ENCODE measurements at places on chromosomes 2 and 18.
A peak's percentile ranks its signal among the peaks of the same experiment; 100 is the strongest.

GRCh38 chr2:137467246-137467862, 496.9 kb upstream of the HNMT start:
- peak; percentile 48 for DNase-seq

DNA sequence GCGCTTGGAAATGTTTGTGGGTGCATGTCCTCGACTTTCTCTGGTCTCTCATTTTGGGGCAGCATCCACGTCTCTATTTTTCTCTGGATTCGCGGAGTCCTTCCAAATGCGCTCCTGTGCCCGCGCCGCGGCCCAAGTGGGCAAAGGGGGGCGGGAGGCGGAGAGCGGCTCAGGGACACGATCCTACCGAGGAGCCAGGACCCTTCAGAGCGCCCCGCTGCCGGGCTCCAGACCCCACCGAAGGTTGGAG, 990 bp downstream of the EPAS1 start:
- DNase-seq: no peak

GRCh38 chr2:30231996-30232800, 864 bp downstream of the LBH start:
- peak; percentile 43 for DNase-seq

- peak; percentile 38 for DNase-seq
These were observed 73.5 kb downstream of the ZCCHC2 start for GRCh38 chr18:62596145-62597005.

- DNase-seq: no peak
These were observed 61.4 kb downstream of the DPP4 start for GRCh38 chr2:162012565-162013058.

GRCh38 chr2:110766291-110766690, 33.9 kb downstream of the ACOXL start:
- no peak for DNase-seq

- DNase-seq: no peak
These were observed 483.9 kb upstream of the ZNF804A start for GRCh38 chr2:184114439-184114838.

DNA sequence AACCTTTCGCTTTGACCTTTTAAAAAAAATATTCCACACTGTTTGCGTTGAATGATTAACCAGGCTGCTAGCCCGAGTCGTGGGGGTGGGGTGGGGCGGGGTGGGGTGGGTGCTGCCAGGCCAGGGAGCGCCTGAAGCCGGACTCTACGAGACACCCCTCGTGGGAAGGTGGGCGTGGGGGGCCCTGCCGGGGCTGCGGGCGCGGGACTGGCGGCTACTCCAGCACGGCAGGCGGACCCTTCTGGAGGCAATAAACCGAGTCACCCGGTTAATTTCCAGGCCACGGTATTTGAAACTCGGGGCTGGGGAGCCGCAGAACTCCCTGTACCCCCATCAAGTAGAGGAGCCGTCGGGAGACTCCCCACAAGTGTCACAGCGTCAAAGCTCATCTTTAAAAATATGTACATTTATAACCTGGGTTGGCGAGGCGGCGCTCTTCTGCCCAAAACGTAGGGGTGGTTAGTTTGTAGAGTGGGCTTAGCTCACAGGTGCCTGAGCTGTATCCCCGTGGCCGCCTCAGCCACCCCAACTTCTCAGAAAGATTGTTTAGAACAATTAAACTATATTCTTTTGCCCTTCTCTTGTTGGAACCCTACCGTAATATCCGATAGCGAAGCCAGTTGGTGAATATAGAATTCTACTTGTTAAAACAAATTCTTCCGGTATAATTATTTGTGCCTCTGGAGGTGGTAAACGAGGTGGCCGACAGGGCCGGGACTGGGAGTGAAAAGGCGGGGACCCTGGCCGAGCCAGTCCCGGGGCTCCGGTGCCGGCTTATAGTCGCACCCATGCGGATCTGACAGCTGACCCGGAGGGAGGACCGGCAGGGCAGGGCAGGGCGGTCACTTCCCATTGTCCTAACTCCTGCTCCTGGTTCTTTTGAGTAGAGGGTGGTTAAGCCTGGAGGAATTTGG, 1.4 kb downstream of the B3GNT2 start:
- peak; percentile 51 for DNase-seq

GRCh38 chr2:13604951-13605661, 888.4 kb downstream of the TRIB2 start:
- DNase-seq: no peak

GRCh38 chr2:15243762-15244161, 317.4 kb downstream of the NBAS start:
- no peak for DNase-seq

GRCh38 chr2:43877782-43878464, 39.2 kb downstream of the ABCG8 start:
- DNase-seq: peak; percentile 79

DNA sequence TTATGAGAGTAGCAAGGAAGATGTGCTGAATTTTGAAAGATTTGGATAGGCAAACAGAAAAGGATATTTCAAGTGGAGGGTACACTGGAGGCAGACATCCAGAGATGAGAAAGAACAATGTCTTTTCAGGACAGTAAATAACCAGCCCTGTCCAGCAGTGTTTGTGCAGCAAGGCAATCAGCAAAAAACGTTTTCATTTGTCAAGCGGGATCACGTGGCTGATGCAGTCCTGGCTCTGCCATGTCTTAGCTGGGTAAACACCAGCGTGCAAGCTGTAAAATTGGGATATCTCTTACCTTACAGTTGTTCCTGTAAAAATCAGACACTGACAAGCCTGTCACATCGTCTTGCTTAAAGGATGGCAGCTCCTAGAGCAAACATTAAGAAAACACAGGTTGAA, 67.8 kb downstream of the CWC22 start:
- DNase-seq: no peak

- DNase-seq: no peak
These were observed 122.2 kb upstream of the ITGB6 start for GRCh38 chr2:160322320-160322719.

DNA sequence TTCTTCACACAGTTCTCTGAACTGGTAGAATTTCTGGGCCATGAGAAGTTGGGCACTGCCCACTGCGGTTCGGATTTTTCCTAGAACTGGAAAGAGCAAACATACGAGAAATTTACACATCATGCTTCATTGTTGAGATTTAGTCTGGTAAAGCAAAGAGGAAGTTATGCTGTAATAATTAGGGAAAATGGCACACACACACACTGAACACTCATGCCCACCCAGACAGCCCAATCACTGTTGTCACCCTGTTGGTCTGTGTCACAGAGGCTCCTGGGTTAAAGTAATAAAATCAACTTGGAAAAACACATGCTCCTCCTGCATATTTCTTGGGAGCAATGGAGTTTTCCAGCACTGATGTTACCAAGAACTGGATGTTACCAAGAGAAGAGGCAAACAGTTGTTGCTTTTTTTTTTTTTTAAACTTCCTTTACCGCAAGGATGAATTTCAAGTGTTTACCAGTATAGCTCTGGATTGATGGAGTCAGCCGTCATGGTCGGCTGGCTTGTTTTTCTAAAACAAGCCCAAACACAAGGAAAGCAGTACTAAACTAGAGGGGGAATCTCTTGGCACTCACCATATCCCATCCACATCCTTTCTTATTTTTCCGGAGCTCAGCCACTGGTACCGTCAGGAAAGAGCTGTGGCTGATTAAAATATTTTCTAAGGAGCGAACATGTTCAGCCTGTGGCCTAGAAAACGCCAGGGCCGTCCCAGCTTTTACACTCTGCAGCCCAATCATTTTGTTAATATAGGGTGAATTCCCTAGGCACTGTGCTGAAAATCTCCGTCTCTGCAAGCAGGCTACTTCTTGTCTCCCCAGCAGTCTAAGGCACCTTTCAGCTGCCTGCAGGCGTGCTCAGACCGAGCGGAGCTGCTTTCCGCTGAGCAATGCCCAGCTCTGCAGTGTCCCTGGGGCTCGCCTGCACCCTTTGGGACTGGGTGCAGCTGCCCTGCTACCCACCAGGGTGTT, 58.9 kb downstream of the TGIF1 start:
- no peak for DNase-seq

GRCh38 chr18:22346953-22347605, 70.6 kb downstream of the CTAGE1 start:
- no peak for DNase-seq

- no peak for DNase-seq
These were observed 21.0 kb downstream of the C18orf63 start for GRCh38 chr18:74336656-74337055.

- no peak for DNase-seq
These were observed 1432.6 kb upstream of the TMEFF2 start for GRCh38 chr2:193627187-193627926.

GRCh38 chr2:213187386-213187785, 36.0 kb upstream of the IKZF2 start:
- no peak for DNase-seq

- DNase-seq: no peak
These were observed 13.9 kb upstream of the DNPEP start for GRCh38 chr2:219401606-219402005.

DNA sequence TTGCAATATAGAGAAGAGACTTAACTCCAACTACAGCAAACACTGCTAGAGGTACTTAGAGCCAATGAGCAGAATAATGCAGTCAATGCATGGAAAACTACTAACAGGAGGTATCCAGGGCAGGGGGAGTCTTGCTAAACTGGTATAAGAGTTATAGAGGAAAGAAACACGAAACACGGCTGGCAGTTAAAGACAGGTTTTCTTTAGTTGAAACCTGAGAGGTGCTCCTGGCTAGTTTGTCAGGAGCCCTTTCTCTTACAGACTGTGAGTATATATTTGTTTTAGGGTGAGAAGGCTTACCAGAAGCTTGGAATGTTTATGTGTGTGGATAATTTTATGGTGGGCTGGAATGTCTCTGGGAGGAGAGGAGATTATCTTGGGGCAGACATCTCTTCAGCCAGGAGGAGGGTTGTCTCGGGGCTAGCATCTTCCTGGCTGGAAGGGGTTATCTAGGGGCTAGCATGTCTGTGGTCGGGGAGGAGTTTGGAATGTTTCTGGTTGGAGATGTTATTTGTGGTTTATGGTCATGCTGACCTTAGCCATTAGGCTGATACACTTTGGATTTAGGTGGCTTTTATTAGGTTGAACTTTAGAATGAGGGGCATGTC, 1048.8 kb downstream of the DPP10 start:
- DNase-seq: no peak

DNA sequence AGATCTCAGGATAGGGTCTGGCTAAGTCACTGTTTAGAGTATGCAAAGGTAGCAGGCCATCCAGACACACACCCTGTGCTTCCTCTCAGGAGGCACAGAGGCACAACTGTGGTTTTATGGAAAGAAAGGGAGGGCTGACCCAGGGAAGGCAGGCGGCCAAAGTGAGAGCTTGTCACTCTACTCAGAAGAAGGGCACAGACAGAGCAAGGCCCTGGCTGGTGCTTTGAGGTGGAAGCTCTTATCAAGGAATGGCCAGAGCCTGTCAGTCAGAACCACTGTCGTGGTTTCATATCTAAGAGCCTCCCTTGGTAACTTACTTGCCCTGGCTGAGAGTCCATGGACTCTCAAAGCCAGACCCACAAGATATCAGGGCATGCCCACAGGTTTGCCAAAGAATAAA, 40.7 kb downstream of the SLC9A2 start:
- DNase-seq: no peak

DNA sequence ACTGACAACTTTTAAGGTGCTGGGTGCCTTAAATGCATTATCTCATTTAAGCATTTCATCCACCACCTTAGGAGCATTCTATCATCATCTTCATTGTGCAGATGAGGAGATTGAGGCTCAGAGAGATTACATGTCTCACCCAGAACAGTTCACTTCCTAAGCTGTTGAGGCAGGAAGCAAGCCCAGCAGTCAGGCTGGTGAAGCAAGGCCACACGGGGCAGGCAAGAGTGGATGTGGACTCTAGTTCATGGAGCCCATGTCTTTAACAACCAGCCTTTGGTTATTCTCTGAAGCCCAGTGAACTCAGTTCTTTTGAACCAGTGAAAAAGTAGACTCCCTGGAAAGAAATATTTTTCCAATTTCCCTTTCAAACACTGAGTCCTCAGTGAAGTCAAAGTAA, 294.8 kb upstream of the MGAT5 start:
- DNase-seq: no peak

- DNase-seq: no peak
These were observed 55.0 kb upstream of the DAPL1 start for GRCh38 chr2:158740127-158740526.

DNA sequence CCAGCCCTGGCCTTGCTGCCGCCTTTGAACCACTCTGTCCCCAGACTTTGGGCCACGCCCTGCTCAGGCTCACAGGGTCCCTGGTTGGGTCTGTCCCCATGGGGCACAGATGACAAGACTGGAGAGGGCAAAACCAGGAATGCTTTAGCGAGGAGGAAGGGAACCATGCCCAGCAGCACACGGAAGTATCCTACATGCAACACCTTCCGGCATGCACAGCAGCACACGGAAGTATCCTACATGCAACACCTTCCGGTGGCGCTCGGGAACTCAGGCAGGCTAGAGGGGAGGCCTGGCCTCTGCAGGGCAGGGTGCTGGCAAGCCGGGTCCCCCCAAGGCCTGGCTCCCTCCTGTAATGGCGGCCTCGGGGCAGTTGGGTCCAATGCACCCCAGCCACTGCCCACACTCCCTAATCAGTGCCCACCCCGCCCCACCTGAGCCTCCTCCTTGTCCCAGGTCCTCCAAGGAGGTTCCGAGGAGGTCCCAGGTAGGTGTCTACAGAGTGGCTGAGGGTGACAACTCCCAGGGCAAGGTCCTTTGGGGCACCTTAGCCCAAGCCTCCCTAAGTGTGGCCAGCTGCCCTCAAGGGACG, 33.6 kb upstream of the SNED1 start:
- no peak for DNase-seq

- DNase-seq: peak; percentile 32
These were observed 13.0 kb upstream of the TYMS start for GRCh38 chr18:644395-645004.

GRCh38 chr2:43104763-43105162, 121.6 kb downstream of the ZFP36L2 start:
- DNase-seq: no peak

DNA sequence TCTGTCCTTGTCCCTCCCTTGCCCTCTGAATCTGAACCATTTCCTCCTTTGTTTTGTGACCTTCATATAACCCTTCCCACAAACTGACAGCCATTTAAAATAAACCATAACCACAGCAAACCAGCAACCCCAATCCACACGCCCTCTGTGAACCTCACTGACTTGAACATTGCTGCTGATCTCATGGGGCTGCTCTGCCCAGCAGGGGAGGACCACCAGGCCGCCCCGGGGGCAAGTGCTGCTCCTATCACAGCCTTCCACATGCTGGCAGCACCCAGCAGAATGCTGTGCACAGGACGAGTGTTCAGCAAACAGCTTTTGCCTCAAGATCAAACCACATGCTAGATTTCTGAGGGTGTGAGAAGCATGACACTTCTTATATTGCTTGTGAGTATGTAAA, 73.9 kb upstream of the UXS1 start:
- no peak for DNase-seq

GRCh38 chr2:227888289-227888688, 16.9 kb downstream of the DAW1 start:
- DNase-seq: no peak

GRCh38 chr2:54384301-54385203, 71.6 kb upstream of the SPTBN1 start:
- peak; percentile 69 for DNase-seq

DNA sequence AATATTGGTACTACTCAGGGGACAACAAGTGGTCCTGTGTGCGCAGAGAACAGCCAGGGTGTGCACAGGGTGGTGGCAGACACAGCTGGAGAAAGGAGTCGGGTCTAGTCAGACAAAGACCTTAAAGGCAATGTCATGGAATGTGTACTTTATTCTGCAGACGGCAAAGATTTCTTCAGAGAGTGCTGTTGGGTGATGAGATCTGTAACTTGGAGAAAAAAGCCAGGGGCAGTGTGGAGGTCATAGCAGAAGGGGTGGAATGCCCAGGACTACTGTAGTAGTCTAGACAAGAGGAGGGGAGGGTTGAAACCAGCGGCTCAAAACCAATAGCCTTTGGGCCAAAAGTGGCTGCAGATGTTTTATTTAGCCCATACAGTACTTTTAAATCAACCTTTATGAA, 121.3 kb upstream of the ZFP36L2 start:
- DNase-seq: no peak

- peak; percentile 45 for DNase-seq
These were observed 137.4 kb upstream of the CDCA7 start for GRCh38 chr2:173217116-173217840.
